GM12892 (cell line): ENCODE measurements at places on chromosomes 12 and 14.

GRCh38 chr12:117686911-117687377 lies 281.8 kb downstream of the KSR2 start:
- no peak for DNase-seq

GRCh38 chr14:27605282-27605681 lies 1007.4 kb upstream of the NOVA1 start:
- no peak for DNase-seq

GRCh38 chr12:124683152-124684124 lies 116.0 kb upstream of the NCOR2 start:
- DNase-seq, result no peak

DNA sequence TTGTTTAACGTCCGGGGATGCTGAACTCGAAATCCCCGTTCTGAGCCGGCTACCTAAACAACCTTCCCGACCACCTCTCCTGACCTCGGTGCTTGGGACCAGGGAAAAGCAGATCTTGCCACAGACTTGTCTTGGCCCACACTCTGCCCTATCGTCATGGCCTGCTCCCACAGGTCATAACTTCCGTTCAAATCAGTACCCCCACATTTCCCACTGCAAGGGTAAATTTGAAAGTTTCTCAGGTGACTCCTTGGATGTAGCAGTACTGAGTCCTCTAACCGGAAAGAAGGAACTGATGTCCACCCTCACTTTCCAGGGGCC lies 612 bp upstream of the RBM23 start:
- peak; percentile 20 for DNase-seq

DNA sequence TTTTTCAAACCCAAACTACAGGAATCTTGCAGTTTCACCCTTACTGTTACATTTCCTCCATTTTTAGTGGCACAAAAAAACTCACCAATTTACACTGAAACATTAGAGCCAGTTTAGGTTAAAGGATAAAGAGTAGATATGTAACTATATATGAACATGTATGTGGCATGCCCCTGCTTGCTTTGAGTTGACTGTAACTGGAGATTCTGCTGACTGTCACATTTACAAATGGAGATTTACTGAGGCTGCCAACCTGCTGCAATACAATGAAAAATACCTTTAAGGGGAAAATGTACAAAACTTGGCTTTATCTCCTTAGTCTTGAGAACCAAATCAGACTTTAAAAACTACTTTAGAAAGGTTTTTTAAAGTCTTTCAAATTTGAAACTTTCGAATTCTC lies 28.3 kb downstream of the STON2 start:
- DNase-seq, result no peak

- no peak for DNase-seq
Measured at GRCh38 chr12:4975574-4975973, 65.9 kb downstream of the KCNA1 start.

DNA sequence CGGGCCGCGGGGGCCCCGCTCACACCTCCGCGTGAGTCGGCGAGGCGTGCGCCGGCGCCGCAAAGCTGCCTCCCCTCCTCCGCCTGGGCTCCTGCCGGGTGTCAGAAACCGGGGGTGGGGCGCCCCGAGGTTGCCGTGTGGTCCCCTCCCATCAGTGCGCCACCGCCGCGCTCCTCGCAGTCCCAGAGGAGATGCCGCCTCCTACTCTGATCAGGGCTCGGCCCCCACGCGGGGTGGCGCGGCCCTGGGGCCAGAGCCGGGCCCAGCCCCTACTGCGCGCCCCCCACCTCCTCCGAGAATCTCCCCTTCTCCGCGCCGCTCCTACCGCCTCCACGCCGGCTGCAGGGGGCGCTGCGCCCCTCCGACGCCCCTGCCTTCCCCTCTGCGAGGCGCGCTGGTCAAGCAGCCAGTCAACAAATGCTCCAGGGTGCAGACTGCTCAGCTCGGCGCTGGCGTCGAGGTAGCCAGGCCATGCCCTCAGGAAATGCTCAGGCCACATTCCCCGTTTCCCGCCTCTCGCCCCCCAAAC lies 467 bp upstream of the JAG2 start:
- no peak for DNase-seq

DNA sequence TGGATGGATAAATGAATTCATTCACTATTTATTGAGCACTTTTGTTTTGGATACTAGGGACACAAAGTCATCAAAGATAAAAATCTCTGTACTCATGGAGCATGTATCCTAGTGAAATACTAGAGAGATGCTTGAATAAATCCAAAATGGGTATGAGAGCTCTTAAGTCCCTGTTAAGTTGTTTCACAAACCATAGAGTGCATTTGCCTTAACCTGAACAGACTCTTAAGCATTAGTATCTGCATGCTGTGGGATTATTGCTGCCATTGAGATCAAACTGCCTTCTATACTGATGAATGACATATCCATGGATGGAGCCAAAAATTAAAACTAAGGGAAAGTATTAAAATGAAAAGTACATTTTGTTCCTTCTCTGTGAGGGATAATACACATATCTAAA lies 206.5 kb upstream of the KRR1 start:
- DNase-seq, result no peak

DNA sequence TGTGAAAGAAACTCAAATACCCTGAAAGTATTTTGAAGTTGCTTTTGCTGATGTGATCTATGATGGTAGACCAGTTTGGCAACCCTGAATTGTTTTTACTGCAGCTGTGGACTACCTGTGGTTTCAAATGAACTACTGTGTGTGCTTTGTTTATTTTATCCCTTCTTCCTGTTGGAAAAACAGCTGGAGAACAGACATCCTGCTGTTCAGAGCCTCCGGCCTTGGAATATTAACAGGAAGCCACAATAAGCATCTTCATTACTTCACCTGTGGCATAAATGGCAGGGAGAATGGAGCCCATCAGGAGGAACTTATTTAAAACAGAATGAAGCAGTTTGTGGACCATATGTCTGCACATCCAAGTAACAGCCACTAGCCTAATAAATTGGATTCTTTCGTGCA lies 104.8 kb downstream of the DUSP6 start:
- no peak for DNase-seq

- DNase-seq, result no peak
Measured at GRCh38 chr12:24723759-24724158, 225.1 kb downstream of the BCAT1 start.

GRCh38 chr12:16972923-16973770 lies 367.2 kb upstream of the LMO3 start:
- no peak for DNase-seq

DNA sequence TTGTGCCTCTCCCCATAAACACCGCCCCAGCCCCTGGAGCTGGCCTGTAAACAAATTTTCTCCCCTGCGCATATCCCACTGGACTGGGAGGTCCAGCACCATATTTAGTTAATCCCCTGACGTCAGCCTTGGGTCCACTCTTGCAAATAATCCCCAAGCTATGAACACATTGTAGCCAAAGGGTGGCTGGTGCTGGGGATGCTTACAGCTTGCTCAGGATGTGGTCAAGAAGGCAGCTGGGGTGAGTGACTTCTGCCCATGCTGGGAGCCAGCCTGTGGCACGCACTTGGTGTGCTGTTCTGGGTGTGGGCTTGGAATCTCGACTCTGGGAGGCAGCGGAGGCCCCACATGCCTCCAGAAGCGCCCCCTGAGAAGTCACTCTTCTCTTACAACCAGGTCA lies 32.1 kb downstream of the CMKLR1 start:
- no peak for DNase-seq

GRCh38 chr12:13425766-13426165 lies 229.2 kb downstream of the EMP1 start:
- DNase-seq, result no peak

DNA sequence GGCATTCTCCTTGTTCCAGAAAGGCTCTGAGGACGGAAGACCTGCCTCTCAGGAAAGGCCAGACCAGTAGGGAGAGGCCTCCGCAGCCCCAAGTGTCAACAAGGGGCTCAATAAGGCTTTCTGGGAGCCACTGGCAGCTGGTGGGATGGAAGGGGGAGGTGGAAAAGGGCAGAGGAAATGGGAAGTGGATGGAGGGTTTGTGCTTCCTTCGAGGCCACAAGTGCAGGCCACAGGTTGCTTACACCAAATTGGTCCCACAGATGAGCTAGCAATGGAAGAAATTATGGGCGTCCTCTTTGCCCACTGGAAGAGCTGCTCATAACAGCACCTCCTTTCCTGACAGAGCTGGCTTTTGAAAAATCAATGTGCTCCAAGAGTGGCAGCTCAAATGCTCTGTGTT lies 28.2 kb downstream of the P2RX4 start:
- no peak for DNase-seq

GRCh38 chr14:50362764-50363713 lies 33.6 kb downstream of the CDKL1 start:
- DNase-seq, result no peak

DNA sequence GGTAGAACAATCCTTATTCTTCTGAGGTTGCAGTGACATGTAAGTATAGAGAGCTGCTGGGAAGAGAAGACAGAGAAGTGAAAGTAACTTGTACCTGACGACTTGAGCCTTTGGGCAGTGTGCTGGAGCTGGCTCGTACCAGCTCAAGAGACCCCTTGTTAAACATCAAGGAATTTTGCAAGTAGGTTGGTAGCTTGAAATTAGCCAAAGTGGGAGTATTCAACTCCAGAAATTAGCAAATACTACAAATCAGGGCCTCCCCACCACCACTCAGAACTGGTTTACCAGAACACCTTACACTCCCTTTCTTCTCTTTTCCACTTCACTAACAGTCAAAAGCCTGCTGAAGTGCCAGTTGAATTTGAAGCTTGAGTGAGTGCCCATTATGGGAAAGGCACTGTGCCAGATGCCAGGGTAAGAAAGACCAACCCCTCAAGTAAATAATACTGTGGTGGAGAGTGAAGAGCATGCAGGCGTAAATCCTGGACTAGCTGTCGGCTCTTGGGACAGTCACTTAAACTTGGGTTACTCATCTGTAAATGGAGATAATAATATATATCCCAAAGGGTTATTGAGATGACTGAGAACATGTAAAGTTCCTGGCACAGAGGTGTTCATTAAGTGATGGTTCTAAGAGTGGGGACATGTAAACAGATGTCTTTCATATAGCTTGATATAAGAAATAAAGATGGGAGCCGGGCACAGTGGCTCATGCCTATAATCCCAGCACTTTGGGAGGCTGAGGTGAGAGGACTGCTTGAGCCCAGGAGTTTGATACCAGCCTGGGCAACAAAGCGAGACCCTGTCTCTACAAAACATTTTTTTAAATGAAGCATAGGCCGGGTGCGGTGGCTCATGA lies 27.0 kb upstream of the EID3 start:
- peak; percentile 23 for DNase-seq

DNA sequence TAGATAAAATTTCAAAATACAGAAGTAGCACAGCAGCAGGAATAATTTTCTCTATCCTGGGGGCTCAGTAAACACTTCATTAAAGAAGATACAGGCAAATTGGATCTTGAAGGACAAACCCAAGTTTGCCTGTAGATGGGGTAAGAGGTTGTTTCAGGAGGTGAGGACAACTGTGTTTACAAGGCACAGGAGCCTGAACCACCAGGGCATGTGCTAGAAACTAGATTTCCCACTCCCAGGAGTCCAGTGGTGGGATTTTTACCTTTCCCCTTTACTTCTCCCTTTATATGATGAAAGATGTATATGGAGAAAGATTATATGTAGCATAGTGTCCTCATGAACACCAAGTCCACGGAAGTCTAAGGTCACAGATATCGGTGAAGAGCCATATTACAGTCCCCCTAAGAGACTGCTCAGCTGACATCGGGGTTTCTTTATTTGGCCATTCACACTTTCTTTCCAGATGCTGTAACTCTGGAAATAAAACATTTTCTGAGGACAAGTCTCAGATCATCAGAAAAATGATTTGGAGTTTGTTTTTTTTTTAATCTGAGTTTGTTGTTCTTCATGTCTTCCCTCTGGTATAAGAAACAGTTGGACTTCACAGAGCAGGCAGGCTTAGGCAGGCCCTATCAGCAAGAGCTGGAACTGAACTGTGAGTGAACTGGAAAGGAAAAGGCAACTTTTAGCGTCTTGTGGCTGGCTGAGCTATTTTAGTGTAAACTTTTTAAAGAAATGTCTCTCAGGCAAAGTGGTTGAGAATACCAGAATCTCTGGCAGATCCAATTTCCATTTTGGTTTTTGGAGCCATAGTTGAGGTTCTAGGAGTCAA lies 8.0 kb upstream of the EVL start:
- DNase-seq, result peak; percentile 31

DNA sequence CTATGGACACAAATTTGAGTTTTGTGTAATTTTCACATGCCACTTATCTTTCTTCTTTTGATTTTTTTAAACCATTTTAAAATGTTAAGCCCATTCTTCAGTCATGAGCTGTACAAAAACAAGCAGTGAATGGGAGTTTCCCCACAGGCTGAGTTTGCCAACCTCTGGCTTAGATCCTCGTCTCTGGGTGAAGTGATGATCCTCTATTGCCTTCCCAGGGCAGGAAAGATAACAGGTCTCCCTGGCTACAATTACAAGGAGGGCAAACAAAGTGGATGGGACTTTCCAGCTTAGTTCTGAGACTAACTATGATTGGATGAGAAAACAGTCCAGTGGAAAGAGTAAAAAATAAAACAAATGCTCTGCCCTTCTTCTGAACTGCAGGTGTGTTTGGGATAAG lies 203.7 kb downstream of the SPTSSA start:
- no peak for DNase-seq

DNA sequence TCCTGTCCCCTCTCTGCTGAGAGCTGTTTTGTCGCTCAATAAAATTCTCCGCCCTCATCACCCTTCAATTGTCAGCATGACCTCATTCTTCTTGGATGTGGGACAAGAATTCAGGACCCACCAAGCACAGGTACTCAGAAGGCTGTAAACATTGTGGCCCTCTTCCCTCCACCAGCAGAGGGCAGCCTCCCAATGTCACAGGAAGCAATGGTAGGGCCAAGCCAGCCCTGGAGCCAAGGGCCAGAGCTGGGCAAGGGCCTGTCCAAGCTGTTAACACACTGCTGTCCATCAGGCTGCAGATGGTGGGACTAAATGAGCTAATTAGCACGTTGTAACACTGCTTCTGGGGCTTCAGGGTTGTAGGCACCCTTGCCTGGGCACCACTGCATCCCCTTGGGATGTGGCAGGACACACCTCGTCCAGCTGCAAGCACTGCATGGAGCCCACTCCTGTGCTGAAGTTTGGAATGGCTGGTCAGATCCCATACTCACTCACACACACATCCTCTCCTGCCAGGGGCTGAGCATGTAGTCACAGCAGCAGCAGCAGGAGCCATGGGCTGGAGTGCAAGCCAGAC lies 62.7 kb upstream of the HECTD1 start:
- DNase-seq, result no peak

DNA sequence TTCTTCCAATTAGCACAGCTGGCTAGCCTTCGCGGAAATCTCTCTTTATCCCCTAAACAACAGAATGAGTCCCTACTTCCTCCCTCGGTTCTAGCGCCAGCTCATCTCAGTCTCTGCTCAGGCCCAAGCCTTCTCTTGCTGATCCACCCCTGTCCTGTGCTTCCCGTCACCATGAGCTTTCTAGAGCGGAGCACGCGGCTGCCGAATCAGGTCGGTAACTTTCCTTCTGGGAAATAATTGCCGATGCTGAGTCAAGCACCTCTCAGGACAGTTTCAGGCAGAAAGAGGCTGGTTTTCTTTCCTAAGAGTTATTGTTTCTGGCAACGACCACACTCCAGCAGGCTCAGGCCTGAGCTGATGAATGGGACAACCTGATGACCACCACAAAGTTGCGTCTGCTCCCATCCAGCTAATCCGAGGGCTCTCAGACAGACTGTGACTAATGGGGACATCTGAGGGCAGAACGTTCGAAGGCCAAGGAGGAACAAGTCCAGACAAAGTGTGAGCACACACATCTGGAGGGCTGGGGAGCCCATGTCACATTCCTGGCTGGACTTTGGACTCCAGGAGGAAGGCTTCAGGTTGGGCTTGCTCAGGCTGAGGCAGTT lies 13.6 kb upstream of the GPR68 start:
- no peak for DNase-seq
